Posterior vena cava (tissue), 2 donors: ENCODE measurements at places on chromosomes 2 and 18. TPM values are rescaled to one million over a fixed set of nuclear protein-coding genes. Genes with fewer than 3 reads are reported as not detected.

- DNase-seq: peak; percentile 91
These were observed 86.0 kb downstream of the RBMS1 start for GRCh38 chr2:160407393-160408172.

GRCh38 chr2:74707837-74708236 is 53.8 kb downstream of the SEMA4F start:
- no peak for DNase-seq

- no peak for DNase-seq
These were observed 83.1 kb downstream of the EPAS1 start for GRCh38 chr2:46380038-46380940.

DNA sequence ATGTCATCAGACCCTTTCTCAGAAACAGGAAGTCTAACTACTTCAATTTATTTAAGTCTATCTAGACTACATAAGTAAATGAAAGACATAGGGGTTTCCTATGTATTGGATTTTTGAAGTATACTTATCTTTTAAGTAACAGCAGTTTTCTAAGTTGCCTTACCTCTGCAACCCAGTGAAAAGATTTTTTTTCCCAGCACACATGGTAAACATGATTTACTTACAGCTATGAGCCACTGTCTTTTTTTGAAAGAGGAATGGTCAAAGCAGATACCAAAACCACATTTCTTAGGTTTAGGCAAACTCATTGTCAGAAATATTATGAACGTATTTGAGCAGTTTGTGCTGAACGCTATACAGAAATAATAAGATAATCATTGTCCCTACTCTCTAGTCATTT is 78.7 kb upstream of the OTX1 start:
- DNase-seq: no peak

- no peak for DNase-seq
These were observed 281.9 kb upstream of the FN1 start for GRCh38 chr2:215717501-215718381.

DNA sequence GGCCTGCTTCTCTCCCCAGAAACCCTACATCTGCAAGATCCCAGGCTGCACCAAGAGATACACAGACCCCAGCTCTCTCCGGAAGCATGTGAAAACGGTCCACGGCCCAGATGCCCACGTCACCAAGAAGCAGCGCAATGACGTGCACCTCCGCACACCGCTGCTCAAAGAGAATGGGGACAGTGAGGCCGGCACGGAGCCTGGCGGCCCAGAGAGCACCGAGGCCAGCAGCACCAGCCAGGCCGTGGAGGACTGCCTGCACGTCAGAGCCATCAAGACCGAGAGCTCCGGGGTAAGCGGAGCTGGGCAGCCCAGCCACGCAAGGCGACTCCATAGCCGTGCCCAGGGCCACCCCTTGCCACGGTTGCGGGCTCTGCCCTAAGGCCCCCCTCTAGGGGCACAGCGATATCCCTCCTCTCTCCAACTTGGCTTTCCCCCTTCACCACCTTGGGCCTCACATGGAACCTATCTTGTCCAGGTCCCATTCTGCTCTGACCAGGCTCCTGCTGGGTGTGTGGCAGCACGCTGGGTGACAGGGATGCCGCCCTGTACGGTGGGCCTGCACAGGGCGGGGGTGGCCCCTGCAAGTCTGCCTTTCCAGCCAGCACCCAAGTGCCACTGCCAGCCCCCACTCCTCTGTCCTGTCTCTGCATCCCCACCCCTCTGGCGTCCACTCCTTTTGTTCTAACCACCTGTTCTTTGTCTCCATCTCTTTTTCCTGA is 248.9 kb downstream of the GLI2 start:
- DNase-seq: peak; percentile 58

The TRIM43B gene
- not detected for total RNA-seq

The GAREM2 gene
- total RNA-seq: 6.3 TPM
